T-helper 22 cell (primary cell): ENCODE measurements at places on chromosomes 1 and 21.

DNA sequence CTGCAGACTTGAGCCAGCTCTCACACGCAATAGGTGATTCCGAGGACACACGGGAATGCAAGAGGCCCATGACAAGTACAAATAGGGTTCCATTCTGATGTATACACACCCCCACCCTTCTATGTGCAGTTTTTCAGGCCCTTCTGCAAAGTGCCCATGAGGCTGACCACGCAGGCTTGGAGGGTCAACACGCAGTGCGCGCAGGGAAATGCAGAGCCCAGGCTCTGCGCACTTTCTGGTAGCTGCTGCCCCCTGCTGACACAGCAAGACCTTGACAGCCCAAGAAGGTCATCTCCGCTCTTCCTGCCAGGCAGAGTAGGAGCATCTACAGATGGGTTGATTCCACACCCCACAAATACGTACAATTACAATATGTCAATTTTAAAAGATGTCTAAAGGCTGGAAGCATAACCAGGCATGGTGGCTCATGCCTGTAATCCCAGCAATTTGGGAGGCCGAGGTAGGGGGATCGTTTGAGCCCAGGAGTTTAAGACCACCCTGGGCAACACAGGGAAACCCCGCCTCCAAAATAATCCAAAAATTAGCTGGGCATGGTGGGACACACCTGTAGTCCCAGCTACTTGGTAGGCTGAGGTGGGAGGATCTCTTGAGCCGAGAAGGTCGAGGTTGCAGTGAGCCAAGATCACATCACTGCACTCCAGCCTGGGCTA lies 18.5 kb downstream of the SH3BP5L start:
- no peak for DNase-seq

GRCh38 chr1:247357781-247358211 lies 26.1 kb upstream of the ZNF496 start:
- no peak for DNase-seq

GRCh38 chr1:3787349-3787715 lies 9.0 kb downstream of the LRRC47 start:
- peak; percentile 57 for DNase-seq

- no peak for DNase-seq
Measured at GRCh38 chr1:56397409-56397808, 182.0 kb downstream of the PLPP3 start.

DNA sequence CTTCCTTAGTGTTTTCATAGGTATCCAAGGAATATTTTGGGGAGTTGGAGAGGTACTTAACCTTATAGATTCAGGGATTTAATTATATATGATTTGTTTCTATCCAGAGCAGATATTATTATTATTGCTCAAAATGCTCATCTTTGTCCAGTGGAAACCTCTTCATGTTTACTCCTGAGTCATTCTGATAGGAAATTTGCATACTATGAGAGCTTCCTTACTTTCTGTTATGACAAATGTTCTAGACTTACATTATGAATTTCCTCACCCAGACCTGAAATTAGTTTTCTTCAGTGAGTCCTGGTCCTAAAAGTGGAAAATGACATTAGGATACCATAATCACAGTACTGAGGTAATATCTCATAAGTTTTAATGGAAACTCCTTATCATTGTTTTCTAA lies 57.5 kb upstream of the PLPPR5 start:
- no peak for DNase-seq

DNA sequence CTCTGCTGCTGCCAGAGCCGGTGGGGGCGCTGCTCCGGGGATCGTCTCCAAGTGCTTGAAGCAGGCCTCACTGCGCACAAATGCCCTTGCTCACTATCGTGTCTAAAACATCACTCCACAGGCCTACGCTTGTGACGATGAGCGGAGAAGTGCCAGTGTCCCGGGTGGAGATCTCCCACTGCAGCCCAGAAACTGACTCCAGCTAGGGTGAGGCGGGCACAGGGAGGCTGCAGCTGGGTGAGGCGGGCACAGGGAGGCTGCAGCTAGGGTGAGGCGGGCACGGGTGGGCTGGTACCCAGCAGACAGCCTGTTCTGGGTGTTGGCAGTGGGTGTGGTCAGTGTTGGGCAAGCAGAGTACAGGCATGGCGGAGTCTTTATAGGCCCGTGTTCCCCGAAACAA lies 22.7 kb upstream of the PDXK start:
- no peak for DNase-seq

DNA sequence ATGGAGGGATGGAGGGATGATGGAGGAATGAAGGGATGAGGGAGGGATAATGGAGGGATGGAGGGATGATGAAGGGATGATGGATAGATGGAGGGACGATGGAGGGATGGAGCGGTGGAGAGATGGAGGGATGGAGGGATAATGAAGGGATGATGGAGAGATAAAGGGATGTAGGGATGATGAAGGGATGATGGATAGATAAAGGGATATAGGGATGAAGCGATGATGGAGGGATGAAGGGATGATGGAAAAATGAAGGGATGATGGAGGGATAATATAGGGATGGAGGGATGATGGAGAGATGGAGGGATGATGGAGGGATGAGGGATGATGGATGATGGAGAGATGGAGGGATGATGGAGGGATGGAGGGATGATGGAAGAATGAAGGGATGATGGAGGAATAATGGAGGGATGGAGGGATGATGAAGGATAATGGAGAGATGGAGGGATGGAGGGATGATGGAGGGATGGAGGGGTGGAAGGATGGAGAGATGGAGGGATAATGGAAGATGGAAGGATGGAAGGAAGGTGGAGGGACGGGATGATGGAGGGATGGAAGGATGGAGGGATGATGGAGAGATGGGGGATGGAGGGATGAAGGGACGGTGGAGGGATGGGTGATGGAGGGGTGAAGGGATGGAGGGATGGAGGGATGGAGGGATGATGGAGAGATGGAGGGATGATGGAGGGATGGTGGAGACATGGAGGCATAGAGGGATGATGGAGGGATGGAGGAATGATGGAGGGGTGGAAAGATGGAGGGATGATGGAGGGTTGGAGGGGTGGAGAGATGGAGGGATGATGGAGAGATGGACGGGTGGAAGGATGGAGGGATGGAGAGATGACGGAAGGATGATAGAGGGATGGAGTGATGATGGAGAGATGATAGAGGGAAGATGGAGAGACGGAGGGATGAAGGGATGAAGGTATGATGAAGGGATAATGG lies 62.0 kb downstream of the KCNAB2 start:
- no peak for DNase-seq

GRCh38 chr21:33443194-33443593 lies 36.6 kb downstream of the TMEM50B start:
- no peak for DNase-seq
